ENCODE measurements at places on chromosomes 5 and 9.
A peak's percentile ranks its signal among the peaks of the same experiment; 100 is the strongest.

DNA sequence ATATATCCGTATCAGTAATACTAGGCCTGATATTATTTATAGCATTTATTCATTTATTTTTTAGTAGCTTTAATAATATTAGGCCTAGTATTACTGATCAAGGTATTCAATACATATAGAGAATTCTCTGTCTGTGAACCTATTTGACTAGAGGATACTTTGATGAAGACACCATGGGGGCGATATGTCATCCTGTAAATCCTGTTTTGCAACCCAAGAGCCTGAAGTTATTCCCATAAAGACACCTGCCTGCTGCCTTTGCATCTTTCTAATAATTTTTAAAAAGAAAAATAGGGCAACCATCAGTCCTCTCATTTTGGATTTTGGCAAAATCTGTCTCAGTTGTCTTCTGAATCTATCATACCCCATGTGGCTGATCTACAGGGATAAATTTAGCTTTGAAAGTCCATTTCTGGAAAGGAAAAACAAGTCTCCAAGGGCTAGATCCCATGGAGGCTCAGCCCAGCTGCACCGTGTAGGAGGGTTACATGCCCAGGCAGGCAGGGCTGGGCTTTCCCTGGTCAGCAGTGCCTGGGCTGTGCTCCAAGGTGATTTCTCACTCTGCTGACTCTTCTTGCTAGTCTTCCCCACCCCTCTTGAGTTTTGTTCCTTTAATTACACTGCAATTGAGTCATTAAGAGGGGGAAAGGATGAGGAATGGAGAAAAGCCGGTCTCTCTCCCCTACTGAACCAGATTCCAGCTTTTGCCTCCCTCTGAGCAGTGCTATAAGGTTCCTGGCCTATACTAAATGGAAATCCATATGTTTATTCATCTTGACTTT, 169.0 kb downstream of the TRIM32 start:
- peak; percentile 5 for DNase-seq

- peak; percentile 23 for DNase-seq
Measured at GRCh38 chr9:126956917-126957686, 42.5 kb downstream of the RALGPS1 start.

- DNase-seq: no peak
Measured at GRCh38 chr5:10600626-10601245, 36.9 kb downstream of the ANKRD33B start.

DNA sequence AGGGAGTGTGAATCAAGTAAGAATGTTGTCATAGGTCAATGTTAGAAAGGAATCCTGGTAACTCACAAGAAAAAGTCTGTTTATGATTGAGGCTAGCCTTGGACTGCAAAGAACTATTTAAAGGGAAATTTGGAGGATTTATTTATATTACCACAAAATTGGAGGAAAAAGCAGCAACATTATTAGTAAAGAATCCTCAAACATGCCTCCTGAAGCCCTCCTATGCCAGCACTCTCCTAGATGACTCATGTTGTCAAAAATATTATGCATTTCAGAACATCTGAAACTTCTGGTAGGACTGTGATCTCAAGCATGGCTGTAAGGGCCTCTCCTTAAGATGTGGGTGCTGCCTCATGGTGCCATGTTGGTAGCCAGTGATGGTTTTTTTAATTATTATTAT, 628.5 kb downstream of the CHSY3 start:
- no peak for DNase-seq

- DNase-seq: no peak
Measured at GRCh38 chr5:42377496-42377895, 45.7 kb upstream of the GHR start.

DNA sequence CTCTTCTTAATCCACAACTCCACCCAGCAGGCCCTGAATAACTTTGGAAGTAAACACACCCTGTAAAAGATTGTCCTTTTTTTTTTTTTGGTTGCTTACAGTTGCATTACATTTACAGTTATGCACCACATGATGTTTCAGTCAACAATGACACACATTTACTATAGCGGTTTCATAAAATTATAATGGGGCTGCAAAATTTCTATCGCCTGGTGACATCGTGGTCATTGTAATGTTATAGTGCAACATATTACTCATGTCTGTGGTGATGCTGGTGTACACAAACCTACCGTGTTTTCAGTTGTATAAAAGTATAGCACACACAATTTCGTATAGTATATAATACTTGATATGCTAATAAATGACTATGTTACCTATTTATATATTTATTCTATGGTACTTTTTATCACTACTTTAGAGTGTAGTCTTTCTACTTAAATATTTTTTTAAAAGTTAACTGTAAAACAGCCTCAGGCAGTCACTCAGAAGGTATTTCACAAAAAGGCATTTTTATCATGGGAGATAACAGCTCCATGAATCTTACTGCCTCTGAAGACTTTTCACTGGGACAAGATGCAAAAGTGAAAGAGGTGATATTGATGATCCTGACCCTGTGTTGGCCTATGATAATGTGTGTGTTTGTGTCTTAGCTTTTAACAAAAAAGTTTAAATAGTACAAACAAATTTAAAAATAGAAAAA, 695.4 kb upstream of the CDH18 start:
- DNase-seq: no peak

- no peak for DNase-seq
Measured at GRCh38 chr5:139971202-139971725, 71.8 kb downstream of the NRG2 start.

- DNase-seq: no peak
Measured at GRCh38 chr5:80951366-80951765, 8.8 kb upstream of the RASGRF2 start.

DNA sequence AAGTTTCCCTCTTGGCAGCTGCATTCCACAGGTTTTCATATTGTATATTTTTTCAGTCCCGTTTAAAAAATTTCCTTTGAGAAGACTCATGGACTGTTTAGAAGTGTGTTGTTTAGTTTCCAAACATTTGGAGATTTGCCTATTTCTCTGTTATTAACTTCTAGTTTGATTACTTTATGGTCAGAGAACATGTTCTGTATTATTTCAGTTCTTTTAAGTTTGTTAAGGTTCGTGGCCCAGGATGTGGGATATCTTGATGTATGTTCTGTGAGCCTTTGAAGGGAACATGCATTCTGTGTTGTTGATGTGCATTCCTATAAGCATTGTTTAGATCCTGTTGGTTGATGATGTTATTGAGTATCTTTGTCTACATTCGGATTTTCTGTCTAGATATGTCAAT, 153.6 kb downstream of the CACNA1B start:
- no peak for DNase-seq

GRCh38 chr9:70549926-70550325, 135.5 kb upstream of the KLF9 start:
- DNase-seq: no peak

Data from COR-L47 (cell line).